ENCODE measurements at places on chromosomes 4 and X. TPM values are rescaled to one million over a fixed set of nuclear protein-coding genes. Genes with fewer than 3 reads are reported as not detected.

The SERTM2 gene
- 2.3 TPM for total RNA-seq

The SPANXN4 gene
- not detected for total RNA-seq

The ACSL1 gene
- 45.0 TPM for total RNA-seq

The VSIG4 gene
- not detected for total RNA-seq

The GAGE1 gene
- total RNA-seq: under 0.01 TPM

The PLP1 gene
- total RNA-seq: 0.18 TPM

The REPS2 gene
- 0.14 TPM for total RNA-seq

The TLR10 gene
- not detected for total RNA-seq

The MAGED4 gene
- 45.2 TPM for total RNA-seq

The RADX gene
- 1.00 TPM for total RNA-seq

The FAM184B gene
- under 0.01 TPM for total RNA-seq

The PCYT1B gene
- total RNA-seq: 0.46 TPM

The IL13RA1 gene
- 56.0 TPM for total RNA-seq

The TBC1D8B gene
- total RNA-seq: 11.1 TPM

The NPY2R gene
- not detected for total RNA-seq

The MRFAP1 gene
- total RNA-seq: 84.8 TPM

The FGF13 gene
- 2.2 TPM for total RNA-seq

The PPP2R2C gene
- total RNA-seq: not detected

The CC2D2A gene
- total RNA-seq: 23.2 TPM

The IL13RA2 gene
- 440 TPM for total RNA-seq

Measured in smooth muscle cell of bladder (primary cell).